SK-MEL-5 (cell line): ENCODE measurements at places on chromosomes 13 and 19. TPM values are rescaled to one million over a fixed set of nuclear protein-coding genes. Genes with fewer than 3 reads are reported as not detected.

KLK2 gene
- total RNA-seq: 0.96 and 2.0 TPM in 2 replicates

LILRA1 gene
- not detected in 2 replicates for total RNA-seq

HCST gene
- not detected in 2 replicates for total RNA-seq

CDC42EP5 gene
- 0.26 and 0.43 TPM in 2 replicates for total RNA-seq

GRCh38 chr13:63124863-63125262 is 1709.2 kb upstream of the PCDH20 start:
- DNase-seq: peak; percentile 57

ZNF540 gene
- 0.92 TPM in 1 of 2 replicates, not detected in the other for total RNA-seq

GRCh38 chr19:5170329-5170745 is 170.3 kb downstream of the PTPRS start:
- no peak for DNase-seq

PTPRH gene
- 29.8 and 38.1 TPM in 2 replicates for total RNA-seq

DNA sequence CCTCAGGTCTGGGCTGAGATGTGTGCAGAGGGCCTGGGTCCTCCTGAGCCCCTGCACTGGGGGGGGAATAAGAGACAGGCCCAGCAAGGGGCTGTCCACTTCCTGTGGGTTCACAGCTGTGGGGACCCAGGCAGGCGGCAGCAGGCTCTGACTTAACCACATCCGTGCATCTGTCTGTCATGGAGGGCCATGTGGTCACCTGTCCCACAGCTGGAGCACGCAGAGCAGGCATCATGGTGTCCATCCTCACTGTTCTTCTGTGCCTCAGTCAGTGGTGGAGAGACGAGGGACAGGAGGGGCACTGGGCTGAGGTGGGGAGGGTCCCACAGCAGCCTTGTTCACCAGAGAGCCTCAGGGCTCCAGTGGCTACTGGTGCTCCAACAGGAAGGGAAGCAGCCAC is 16.3 kb upstream of the KIR3DL3 start:
- no peak for DNase-seq

CYP4F22 gene
- not detected in 2 replicates for total RNA-seq

CLEC4M gene
- not detected in 2 replicates for total RNA-seq

GRCh38 chr19:1507763-1508506 is 4.9 kb downstream of the ADAMTSL5 start:
- peak; percentile 96 for DNase-seq

DNA sequence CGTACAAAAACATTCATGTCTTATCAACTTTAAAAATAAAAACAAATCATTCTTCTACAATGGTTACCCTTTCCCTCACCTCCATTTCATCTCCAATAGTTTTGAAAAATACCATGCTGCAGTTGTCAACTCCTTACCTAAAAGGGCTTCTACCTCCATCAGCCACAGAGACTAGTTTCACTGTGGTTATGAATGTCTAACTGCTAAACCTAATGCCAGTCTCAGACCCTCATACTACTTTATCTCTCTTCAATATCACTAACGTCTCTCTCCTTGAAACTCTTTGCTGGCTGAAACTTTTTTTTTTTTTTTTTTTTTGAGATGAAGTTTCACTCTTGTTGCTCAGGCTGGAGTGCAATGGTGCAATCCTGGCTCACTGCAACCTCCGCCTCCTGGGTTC is 27.1 kb downstream of the LNX2 start:
- DNase-seq: no peak

- no peak for DNase-seq
Observed at GRCh38 chr13:26299168-26299750, 45.3 kb downstream of the CDK8 start.

DNA sequence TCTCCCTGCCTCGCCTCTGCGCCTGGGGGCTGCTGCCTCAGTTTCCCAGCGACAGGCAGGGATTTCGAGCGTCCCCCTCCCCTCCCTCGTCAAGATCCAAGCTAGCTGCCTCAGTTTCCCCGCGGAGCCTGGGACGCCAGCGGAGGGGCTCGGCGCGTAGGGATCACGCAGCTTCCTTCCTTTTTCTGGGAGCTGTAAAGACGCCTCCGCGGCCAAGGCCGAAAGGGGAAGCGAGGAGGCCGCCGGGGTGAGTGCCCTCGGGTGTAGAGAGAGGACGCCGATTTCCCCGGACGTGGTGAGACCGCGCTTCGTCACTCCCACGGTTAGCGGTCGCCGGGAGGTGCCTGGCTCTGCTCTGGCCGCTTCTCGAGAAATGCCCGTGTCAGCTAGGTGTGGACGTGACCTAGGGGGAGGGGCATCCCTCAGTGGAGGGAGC is 722 bp upstream of the ICAM1 start:
- DNase-seq: no peak

ZIC2 gene
- 1.6 and 2.2 TPM in 2 replicates for total RNA-seq

DNA sequence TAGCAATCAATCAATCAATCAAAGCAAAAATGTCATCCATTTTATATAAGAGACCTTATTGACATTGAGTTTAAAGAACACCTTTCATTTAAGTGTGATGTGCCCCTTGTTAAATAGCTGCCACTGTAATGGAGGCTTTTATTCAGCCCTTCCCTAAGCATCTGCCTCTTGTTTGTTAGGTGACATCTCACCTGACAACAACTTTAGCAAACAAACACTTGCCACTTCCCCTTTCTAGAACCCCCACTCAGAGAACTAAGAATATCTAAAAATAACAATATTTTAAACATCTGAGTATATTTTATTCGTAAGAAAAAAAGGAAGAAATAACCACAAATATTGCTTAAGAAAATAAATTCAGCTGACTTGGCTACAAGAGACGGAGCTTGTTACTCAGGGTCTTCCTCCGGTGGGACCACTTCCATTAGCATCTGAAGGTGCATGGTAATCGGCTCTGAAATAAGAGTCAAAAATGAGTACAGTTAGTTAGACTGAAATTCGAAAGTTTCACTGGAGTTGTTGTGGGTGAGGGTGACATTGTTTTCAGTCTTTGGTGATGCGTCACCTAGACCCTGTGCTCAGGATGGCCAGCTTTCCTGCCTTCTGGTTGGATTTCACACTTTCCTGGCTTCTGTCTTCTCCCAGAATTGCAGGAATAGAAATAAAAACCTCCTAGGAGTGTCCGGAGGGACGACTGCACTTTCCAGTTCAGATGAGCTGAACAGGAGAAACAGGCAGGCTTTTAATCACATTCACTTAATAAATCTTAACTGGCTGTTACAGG is 39.1 kb downstream of the SLC7A9 start:
- no peak for DNase-seq

- DNase-seq: no peak
Observed at GRCh38 chr13:49022472-49023144, 46.9 kb downstream of the FNDC3A start.

UBE2L5 gene
- not detected in 2 replicates for total RNA-seq

DNA sequence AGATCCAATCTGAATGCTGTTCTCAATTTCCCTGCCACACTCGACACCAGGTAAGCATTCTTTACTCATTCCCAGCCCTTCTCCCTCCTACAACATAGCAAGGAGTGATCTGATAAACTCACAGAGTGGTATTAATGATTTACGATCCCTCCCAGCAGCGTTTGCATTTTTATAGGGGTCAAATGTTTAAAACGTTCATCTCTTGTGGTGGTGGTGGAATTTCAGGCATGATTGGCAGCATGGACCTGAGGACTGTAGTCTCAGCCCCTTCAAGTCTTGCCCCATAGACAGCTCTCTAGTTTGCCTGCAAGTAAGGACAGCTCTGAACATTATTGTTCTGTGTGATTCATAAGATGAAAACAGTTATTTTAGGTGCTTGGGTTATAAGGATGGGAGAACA is 565.7 kb downstream of the EFNB2 start:
- no peak for DNase-seq

DNA sequence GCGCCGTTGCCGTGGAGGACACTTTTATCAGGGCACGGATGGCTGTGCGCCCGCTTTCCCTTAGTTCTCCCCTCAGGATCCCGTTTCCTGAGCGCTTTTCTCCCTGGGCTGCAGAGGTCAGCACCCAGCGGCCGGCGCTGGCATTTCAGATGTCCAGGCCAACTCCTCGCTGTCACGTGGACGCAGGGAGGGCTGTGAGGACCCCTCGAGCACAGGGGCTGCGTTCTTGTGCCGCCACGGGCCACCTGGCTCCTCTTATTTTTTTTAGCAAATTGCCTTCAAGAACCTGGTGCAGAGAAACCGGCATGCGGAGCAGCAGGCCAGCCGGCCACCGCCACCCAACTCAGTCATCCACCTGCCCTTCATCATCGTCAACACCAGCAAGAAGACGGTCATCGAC is 22.3 kb downstream of the ATP4B start:
- no peak for DNase-seq

- peak; percentile 36 for DNase-seq
Observed at GRCh38 chr13:45073809-45074208, 46.5 kb upstream of the GTF2F2 start.

GRCh38 chr13:48653472-48653939 is at the start of gene CYSLTR2:
Gene CYSLTR2, plus strand, starts transcription at chr13:48653929. Its CDS starts 52,889 bp downstream, at chr13:48706818.
- DNase-seq: peak; percentile 32

DNA sequence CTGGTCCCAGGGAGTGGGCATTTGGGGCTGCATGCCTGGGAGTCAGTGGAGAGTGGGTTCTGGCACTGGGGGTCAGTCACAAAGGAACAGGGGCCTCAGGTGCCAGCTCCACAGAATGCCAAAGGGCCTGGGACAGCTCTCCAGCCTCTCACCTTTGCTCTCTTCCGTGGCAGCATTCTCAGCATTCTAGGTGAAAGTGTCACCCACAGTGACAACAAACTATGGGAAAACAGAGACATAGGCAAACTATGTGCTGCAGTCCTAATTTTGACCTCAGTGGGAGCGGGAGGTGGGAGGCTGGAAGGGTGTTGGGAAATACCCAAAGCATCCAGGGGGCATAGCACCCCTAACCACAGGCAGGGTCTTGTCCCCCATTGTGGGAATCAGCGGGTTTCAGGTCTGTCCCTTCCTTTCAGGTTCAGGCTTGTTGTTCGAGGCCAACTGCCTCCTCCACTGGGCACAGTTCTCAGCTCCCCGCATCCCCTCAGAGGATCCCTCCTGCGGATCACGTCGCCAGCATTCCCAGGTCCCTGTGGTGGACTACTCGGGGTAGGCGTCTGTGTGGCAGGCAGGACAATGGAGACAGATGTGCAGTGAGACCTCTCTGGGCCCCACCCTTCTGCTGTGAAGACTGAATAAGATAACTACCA is 52.4 kb downstream of the TSHZ3 start:
- no peak for DNase-seq

DNA sequence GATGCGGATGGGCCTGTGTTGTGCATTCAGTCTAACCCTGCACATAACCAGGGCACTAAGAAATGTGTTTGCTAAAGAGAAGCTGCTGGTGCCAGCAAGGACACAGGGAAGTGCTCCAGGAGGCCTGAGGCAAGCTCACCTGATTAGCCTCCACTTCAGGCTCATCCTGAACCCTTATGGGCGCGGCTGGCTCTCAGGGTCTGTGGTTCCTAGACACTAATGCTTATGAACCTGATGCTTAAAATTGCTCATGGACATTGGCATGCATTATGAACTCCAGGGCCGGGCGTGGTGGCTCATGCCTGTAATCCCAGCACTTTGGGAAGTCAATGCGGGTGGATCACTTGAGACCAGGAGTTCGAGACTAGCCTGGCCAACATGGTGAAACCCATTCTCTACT is 34.3 kb downstream of the SERP2 start:
- no peak for DNase-seq

C13orf42 gene
- not detected in 2 replicates for total RNA-seq

- no peak for DNase-seq
Observed at GRCh38 chr13:54248306-54248705, 1219.7 kb downstream of the OLFM4 start.

- DNase-seq: no peak
Observed at GRCh38 chr13:112530861-112531260, 57.1 kb downstream of the TUBGCP3 start.

KCNN1 gene
- total RNA-seq: 3.5 and 4.6 TPM in 2 replicates

DNA sequence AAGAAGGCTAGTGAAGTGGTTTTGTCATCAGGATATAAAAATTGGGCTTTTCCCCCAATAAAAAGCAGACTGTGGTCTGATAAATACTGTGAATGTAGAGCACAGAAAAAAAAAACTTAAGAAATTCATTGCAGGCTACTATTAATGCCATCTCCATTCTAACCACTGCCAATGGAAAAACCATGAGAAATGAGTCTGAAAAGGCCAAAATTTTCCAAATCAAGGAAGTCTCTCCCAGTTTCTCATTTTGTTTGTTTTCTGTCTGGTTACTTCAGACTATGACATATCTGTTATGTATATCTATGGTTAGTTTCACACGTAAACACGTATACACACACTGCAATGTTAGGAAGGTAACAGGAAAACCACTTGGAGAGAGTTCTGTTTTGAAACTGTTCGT is 193.6 kb upstream of the TSC22D1 start:
- no peak for DNase-seq

- DNase-seq: no peak
Observed at GRCh38 chr13:100537951-100538462, 50.6 kb downstream of the GGACT start.

DNA sequence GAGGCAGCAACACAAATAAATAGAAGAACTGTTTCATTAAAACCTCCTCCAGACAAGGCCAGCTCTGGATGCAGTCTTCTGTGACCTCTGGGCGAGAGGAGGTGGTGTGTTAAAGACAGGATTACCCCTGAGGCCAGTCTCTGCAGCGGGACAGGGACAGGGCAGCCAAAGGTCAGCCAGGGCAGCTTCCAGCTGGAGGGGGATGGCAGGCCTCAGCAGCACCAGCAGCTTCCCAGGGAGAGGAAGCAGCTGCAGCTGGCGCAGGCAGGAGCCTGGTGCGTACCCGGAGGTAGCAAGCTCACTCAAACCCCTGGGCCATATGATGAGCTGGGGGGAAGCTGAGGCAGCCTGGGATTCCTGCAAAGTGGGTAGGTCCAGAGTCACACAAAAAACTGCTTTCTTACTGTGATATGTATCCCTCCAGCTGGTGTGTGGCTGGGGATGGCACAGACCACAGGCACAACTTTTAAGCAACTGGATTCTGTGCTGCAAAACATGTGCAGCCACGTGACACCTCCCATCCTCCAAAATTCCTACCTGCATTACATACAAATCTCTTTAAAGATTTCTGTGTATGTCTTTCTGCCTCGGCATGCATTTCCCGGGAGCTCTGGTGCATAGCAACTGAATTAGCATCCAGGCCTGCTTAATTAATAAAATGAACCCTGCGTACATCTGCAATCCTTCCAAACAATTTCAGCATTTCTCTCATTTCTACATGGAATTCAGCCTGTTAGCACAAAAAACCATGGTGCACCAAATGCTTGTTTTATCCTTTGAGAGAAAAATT is 238.3 kb upstream of the MAB21L1 start:
- DNase-seq: peak; percentile 27

DNA sequence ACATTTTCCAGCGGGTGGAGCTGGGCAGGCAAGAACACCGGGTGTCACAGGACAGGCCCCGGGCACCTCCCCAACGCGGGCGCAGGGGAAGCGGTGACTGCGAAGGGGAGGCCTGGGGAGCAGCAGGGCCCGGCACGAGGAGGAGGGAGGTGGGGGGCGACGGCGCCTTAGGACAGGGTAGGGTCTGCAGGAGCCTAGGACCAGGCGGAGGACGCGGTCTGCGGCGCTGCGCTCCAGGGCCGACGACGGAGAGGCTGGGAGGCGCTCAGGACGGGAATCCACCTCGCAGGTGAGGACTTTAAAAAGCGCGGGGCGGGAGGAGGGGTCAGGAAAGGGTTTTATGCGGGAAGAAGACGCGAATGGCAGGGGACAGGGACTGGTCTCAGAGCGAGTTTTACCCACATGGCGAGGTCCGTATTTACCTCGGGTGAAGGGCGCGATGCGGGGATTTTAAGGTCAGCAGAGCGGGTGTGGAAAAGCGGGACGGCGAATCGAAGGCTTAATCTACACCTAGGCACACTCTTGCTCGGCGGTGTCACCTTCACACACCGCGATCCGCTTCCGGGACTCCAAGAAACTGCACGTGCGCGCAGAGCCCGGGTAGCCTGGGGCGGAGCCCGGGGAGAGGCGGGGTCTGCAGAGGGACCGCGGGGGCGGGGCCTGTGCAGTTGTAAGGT is 13.5 kb downstream of the ERVV-2 start:
- DNase-seq: no peak
